Right cardiac atrium (tissue), 5 donors: ENCODE measurements at places on chromosomes 11 and 22.
A peak's percentile ranks its signal among the peaks of the same experiment; 100 is the strongest.

DNA sequence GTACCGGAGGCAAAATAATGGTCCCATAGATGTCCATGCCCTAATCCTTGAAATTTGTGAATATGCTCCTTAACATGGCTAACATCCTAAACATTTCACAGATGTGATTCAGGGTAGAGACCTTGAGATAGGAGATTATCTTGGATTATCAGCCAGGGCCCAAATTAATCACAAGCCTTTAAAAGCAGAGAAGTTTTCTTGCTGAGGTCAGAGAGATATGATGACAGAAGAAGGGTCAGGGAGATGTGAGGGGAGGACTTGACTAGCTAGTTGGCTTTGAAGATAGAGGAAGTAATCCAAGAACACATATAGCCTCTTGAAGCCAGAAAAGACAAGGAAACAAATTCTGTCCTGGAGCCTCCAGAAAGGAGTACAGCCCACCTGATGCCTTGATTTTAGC is 19.1 kb upstream of the FDX1 start:
- DNase-seq, result no peak

DNA sequence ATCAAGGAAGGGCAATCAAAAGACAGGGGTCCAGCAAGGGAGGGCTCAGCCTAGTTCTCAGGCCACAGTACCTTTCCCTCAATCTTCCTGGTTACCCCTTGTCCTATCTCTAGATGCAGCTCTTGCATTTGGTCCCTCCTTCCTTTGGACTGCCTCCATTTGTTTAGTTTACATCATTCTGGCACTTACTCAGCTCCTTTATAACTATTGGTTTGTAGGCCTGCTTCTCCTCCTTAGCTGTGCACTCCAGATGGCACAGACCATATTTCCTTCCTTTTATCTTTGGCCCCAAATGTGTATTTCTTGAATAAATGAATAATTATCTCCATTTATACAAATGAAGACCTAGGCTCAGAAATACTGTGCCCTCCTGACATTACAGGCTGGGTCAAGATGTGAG is 92.3 kb upstream of the AMOTL1 start:
- DNase-seq, result no peak

- no peak for DNase-seq
Measured at GRCh38 chr11:88494848-88495247, 157.3 kb upstream of the CTSC start.

GRCh38 chr11:9838229-9838628 is 174.4 kb downstream of the SWAP70 start:
- DNase-seq, result no peak

GRCh38 chr11:61357233-61357893 is 4.3 kb downstream of the CYB561A3 start:
- no peak for DNase-seq

DNA sequence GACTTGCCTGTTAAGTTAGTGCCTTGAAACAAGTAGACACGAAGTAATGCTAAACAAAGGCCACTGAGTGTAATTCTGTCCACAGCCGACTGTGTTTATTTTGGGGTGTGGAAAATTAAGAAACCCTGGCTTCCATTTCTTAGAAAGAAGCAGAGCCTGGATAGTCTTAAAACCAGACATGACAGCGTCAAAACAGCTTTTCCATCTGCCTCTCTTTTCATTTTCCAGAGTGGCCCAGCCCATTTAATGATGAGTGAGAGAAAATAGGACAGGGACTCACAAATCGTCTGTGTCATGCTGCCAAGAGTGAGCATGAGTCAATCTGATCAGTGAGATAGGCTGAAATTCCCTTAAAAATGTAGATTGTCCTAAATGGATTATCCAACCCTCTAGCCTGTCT is 485.9 kb downstream of the JRKL start:
- no peak for DNase-seq

GRCh38 chr11:119248750-119249670 is 42.9 kb downstream of the CBL start:
- no peak for DNase-seq

GRCh38 chr11:30760345-30760744 is 174.2 kb upstream of the MPPED2 start:
- DNase-seq, result no peak

GRCh38 chr11:30859669-30860068 is 273.5 kb upstream of the MPPED2 start:
- no peak for DNase-seq

DNA sequence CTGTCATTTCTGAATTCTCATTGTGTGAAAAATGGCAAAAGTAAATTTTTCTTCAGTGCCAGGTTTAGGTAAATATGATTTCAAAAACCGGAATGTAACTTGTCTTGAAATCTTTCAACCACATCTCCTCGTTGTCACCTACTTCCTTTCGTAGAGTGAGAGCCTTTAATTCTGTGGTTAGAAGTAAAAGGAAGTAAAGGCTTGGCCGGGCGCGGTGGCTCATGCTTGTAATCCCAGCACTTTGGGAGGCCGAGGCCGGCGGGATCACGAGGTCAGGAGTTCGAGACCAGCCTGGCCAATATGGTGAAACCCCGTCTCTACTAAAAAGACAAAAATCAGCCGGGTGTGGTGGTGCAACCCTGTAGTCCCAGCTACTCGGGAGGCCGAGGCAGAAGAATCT is 29.8 kb downstream of the SGSM3 start:
- DNase-seq, result peak; percentile 55

DNA sequence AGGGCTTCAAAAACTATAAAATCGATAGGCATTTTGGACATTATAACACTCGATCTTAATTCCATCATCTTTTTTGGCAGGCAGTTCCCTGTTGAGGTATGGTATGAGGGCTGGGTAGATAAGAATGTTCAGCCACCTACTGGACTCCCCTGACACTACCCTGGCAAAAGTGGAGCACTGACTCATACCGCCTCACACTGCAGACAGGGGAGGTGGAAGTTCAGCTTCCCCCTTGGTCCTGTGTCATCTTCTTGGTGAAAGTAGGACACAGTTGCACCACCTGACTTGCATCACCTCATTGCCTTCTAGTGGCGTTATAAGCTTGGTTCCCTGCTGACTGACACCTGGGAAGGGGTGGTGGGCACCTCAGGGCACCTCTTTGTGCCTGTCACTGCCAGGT is 30.4 kb downstream of the PAAF1 start:
- DNase-seq, result no peak
